ENCODE measurements at places on chromosomes 6 and 20.

- peak; percentile 11 for DNase-seq
Measured at GRCh38 chr6:69835414-69836179, 30.8 kb upstream of the COL19A1 start.

GRCh38 chr20:1870792-1871550 lies 24.2 kb upstream of the SIRPA start:
- DNase-seq: peak; percentile 63

- DNase-seq: peak; percentile 64
Measured at GRCh38 chr6:27582928-27583725, 110.2 kb upstream of the ZNF184 start.

DNA sequence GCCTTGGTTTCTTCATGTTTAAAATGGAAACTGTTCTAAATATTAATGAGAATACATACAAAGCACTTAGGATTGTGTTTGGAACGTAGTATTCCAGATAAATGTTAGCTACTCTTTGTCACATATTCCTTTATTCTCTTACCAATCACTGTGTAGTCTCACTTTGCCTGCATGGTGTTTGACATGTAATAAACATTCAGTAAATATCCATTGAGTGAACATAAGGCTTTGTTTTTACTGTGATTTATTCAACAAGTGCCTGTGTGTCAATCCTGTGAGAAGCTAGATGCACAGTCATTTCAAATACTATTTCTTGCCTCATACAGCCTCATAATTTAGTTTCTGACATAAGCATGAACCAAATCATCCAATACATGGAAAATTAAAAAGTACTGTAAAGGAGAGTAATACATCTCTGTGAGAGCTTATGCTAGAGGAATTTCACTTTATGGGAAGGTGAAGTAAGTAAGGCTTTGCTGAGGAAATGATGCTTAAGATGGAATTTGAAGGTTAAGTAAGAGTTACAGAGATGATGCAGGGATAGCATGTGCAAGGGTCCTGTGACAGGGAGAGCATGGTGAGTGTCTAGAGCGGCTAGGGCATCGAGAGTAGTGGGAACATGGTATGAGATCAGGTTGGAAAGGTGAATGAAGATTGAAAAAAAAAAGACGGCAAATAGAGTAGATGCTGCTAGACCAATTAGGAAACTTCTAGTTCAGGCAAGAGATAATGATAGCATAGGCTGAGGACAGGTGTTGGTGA lies 14.7 kb downstream of the PM20D2 start:
- no peak for DNase-seq

- no peak for DNase-seq
Measured at GRCh38 chr20:37759052-37759553, 65.3 kb downstream of the CTNNBL1 start.

- DNase-seq: no peak
Measured at GRCh38 chr20:62208061-62208794, 11.8 kb downstream of the HRH3 start.

- DNase-seq: no peak
Measured at GRCh38 chr6:121940728-121941127, 458.7 kb upstream of the HSF2 start.

DNA sequence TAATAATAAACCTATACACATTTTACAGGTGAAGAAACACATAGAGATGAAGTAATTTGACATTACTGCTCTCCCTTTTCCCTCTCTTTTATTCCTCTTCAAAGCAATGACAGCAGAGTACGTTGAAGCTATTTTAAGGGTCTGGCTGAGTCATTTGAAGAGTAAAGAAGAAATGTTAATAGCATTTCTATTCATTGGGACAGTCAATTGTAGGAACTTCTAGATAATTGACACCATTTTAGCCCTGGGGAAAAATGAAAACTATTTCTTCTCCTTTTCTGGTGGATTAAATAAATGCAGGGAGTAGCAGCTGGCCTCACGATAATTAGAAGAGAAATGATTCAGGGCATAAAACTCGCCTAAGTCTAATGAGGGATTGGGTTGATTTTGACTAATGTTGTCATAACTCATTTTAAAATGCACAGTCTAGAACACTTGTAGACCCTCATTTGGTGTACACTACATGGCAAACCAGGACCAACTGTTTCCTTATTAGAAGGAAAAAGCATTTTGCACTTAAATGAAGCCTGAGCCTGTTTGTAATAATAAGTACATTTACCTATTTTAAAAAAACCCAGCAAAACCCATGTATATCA lies 48.1 kb downstream of the RIPOR2 start:
- DNase-seq: no peak

GRCh38 chr6:118669561-118669960 lies 18.2 kb upstream of the CEP85L start:
- no peak for DNase-seq

DNA sequence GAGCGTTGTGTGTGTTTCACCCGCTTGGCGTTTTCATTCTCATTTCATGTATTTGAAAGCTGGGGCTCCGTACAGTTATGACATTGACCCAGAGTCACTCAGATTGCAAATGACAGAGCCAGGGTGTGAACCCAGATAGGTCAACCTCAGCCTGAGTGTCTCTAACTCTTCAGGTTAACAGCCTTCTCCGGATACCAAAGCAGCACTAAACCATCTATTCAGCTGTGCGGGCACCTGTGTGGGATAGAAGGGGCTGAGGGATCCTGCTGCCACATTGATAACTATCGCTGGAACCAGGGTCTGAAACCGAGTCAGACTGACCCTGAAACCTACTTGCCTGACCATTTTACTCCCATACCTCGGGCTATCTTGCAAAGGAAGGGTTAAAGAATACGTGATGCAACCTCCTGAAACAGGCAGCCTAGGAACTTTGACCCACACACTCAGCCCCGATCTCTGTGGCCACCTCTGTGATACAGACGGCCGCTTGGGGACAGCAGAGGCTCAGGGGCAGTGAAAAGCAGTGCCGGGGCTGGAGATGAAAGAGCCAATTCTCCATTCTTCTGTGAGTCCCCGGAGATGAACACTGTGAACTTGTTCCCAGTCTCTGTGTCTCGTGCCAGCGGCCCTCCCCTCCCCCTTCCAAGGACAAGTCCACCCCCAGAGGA lies 233.5 kb upstream of the QKI start:
- peak; percentile 39 for DNase-seq

DNA sequence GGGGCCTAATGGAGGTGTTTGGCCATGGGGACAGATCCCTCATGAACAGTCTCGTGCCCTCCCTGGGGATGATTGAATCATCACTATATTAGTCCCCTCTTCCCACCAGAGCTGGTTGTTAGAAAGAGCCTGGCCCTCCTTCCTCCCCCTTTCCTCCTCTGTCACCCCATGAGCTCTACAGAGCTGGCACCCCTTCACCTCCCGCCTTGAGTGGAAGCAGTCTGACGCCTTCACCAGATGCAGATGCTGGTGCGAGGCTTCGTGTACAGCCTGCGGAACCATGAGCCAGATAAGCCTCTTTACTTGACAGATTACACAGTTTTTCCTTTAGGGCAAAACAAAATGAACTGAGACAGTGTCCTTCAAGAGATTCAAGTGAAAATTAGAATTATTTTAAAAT lies 74.4 kb upstream of the RIPOR2 start:
- no peak for DNase-seq

DNA sequence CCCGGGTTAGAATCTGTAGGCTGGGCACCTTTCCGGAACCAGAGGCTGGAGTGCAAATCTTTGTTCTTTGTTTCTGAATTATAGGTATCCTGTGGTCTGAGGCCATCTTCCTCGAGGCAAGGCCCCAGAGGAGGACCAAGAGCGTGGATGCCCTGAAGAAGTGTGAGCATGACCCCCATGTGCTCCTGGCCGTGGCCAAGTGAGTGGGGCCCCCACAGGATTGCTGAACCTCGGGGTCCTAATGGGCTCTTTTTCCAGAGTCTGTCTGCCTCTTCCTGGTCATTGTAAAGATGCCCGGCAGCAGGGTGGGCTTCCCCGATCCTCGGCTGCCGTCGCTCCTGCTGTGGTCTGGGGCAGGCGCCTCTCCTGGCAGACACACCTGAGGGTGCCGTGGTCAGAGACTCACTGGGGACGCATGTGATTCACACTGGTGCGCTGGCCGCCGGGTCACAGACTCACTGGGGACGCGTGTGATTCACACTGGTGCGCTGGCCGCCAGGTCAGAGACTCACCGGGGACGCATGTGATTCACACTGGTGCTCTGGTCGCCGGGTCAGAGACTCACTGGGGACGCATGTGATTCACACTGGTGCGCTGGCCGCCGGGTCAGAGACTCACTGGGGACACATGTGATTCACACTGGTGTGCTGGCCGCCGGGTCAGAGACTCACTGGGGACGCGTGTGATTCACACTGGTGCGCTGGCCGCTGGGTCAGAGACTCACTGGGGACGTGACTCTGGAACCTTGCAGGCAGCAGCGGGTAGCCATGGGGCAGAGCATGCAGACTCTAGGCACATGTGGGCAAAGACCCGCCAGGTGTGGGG lies 6.5 kb upstream of the C20orf204 start:
- no peak for DNase-seq

DNA sequence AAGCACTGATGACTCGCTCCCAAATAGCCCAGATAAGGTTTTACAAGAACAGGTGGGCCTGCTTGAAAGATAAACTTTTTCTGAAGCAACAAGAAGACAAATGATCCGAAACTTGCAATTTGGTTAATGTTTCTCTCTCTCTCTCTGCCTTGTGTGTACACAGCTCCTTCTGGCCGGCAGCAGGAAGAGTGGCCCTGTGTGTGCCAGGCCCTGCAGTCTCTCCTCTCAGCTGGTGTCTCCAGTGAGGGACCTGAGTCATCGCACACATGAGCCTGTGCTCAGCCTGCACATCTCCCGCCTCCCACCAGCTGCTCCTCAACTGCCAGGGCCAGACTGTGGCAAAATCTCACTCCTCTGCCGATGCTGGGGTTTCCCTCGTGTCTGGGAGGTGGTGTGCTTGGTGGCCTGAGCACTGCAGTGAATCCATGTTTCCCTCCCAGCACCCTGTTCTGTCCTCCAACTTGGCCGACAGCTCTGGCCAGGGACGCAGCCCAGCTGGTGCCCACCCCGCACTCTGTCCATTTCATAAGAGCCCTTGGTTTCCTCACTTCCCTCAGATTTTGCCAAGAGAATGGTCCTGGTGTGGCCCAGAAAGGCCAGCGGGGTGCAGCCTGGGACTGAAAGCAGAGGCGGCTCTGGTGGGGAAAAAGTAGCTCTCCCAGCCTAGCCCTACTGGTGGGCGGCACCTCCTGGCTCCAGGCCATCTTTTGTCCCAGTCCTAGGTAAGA lies 49.4 kb downstream of the ERMARD start:
- DNase-seq: no peak

DNA sequence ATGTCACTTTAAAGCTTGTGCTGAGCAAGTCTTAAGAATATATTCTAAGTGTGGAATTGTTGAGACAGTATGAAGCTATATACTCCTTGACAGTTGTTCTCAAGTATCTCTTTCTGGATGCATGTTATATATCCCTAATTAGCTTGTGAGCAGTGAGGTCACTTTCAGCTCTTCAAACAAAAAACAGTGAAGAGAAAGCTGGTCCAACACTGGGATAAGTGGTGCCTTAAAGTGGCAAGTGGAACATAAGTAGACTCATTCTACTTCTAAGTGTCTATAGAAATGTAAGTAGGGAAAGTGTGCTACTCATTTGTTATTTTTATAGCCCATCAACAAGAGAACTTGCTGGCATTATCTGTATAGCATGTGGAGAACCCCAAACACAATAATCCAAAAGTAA lies 133.1 kb upstream of the BACH2 start:
- no peak for DNase-seq

DNA sequence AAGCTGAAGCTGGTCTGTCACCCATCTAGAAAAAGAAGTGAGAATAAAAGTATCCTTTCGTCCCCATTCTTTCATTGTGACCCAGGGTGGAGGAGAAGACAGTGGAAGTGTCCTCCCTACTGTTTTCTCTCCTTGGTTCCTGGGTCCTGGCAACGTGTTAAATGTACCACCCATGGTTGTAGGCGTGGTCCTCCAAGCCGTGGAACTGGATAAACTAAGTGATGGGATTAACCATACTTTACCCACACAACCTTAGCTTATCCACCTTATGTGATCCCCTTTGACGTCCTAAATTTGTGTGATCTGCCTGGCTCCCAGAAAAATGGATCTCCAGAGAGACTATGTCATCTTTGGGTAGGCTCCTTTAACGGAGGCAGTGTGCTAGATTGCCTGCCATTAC lies 47.4 kb downstream of the HLA-DPB1 start:
- no peak for DNase-seq

- no peak for DNase-seq
Measured at GRCh38 chr6:1042583-1043457, 269.1 kb upstream of the FOXQ1 start.

- DNase-seq: no peak
Measured at GRCh38 chr20:3765171-3765882, 2.2 kb downstream of the ADISSP start.

DNA sequence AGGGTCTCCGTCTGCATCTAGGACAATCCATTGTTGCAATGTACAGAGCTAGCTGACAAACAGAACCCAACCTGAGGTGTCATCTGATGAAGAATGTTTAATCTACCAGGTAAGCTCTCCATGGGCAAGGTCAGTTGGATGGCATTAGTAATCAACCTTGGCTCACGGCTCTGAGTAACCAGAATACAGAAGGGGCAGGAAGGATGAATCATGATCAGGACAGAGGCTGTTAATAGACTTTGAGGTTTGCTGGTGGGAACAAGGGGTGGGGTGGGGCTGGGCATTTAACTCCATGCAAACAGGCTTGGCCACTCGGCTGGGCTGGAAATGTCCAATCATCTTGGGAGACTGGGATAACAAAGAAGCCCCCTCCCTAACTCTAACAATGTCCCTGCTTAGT lies 77.1 kb upstream of the MRPS10 start:
- DNase-seq: no peak

- DNase-seq: no peak
Measured at GRCh38 chr20:1415667-1416468, 23.0 kb upstream of the FKBP1A start.

DNA sequence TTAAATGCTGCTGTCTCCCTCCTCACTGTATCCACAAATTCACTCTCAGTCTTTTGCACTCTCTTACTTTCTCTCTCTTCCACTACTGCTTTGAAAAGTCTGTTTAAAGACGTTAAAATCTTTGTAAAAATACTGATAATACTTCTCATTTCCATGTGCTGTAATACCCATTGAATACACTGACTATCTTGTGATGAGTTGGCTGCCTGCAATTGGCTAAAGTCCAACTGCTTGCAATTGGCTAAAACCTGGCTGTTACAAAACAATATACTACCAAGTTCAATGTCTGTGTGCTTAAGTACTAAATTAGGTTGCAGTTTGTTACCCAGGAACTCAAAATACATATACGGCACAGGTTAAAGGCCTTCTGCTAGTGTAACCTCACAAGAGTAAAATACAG lies 264.8 kb downstream of the THBS2 start:
- DNase-seq: no peak

GRCh38 chr6:74892091-74892490 lies 313.8 kb downstream of the COL12A1 start:
- DNase-seq: no peak

- no peak for DNase-seq
Measured at GRCh38 chr20:21286775-21287174, 16.4 kb upstream of the XRN2 start.

- DNase-seq: no peak
Measured at GRCh38 chr20:5214826-5215225, 88.0 kb downstream of the CDS2 start.

All from GM13976 (cell line).